ENCODE measurements at places on chromosomes 1 and 21.

DNA sequence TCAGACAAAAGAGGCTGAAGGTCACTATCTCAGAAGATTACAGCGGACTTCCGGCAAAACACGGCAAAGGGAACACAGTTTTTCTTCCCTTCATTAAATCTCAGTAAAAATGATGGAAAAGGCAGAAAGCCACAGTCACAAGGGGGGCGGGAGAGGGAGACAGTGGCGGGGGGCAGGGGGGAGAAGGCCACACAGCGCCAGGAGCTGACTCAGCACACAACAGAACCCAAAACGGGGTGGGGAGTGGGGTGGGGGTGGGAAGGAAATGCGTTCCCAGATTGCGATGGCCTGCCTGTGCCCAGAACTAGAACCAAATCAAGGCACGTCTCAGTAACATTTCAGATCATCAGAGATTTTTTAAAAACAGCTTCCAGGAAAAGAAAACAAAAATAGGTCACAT is 13.4 kb downstream of the CFAP74 start:
- H3K4me1 ChIP-seq = no peaks in the 10 kb centered on the region
- no peak overlapping the region for H3K4me3 ChIP-seq
- no peaks in the 10 kb centered on the region for H3K27me3 ChIP-seq
- no peaks in the 10 kb centered on the region for H3K36me3 ChIP-seq
- H3K27ac ChIP-seq = peak overlapping the region; percentile 45

DNA sequence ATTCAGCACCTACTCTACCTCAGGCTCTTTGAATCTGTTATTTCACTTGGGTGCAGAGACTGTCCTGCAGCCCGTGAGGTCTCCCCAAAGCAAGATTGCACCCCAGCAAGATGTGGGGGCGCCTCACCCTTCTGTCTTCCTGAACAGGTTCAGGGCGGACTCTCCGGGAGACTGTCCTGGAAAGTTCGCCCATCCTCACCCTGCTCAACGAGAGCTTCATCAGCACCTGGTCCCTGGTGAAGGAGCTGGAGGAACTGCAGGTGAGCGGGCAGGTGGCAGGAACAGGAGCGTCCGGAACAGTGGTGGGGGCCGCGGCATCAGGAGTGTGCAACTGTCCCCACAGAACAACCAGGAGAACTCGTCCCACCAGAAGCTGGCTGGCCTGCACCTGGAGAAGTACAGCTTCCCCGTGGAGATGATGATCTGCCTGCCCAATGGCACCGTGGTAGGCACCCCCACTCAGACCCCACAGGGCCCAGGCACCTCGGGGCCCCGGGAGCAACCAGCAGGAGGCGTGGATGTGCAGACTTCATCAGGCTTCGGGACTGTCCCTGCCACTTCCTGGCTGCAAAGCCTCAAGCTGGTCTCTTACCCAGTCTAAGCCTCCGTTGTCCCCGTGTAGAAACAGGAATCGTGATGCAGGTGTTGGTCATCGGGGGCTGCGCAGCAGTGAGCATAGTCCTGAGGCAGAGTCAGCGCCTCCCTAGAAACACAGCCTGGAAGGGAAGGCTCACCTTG is 5.9 kb upstream of the MTFR1L start:
- H3K4me1 ChIP-seq = no peaks in the 10 kb centered on the region
- H3K4me3 ChIP-seq = no peak overlapping the region
- H3K36me3 ChIP-seq = no peaks in the 10 kb centered on the region
- H3K27me3 ChIP-seq = no peaks in the 10 kb centered on the region
- H3K27ac ChIP-seq = no peak overlapping the region

GRCh38 chr1:9294405-9294773 is 1.7 kb downstream of the SPSB1 start:
- H3K4me1 ChIP-seq = peaks cover 37% of the 10 kb centered on the region
- peak overlapping the region; percentile 95 for H3K4me3 ChIP-seq
- H3K27ac ChIP-seq = peak overlapping the region; percentile 98
- DNase-seq = no peak

DNA sequence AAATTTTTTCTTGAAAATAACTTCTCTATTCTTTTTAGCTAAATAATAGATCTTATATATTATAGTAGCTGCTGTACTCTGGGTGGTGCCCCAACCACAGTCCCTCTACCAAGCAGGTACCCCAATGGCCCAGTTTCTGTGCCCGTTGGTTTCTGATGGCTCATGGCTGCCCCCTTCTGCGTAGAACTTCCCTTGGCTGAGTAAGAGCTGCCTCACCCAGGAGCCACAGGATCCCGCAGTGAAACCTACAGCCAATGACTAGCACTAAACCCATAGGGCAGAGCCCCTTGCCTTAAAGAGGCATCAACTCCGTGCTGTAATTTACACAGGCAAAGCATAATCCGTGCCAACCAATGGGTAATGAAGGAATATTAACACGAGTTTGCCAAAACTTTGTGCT is 247.5 kb downstream of the USH2A start:
- H3K36me3 ChIP-seq = no peaks in the 10 kb centered on the region
- no peak overlapping the region for H3K27ac ChIP-seq
- DNase-seq = no peak
- no peak overlapping the region for H3K4me3 ChIP-seq
